ENCODE measurements at places on chromosomes 13 and 19. TPM values are rescaled to one million over a fixed set of nuclear protein-coding genes. Genes with fewer than 3 reads are reported as not detected.

The SIGLEC10 gene
- polyA plus RNA-seq, result 1.7 TPM

GRCh38 chr13:89455741-89456140 lies 1784.6 kb downstream of the SLITRK5 start:
- DNase-seq, result no peak

- no peak for DNase-seq
Measured at GRCh38 chr19:29320086-29320485, 107.1 kb upstream of the UQCRFS1 start.

- no peak for DNase-seq
Measured at GRCh38 chr13:105513448-105513847, 1022.0 kb downstream of the EFNB2 start.

DNA sequence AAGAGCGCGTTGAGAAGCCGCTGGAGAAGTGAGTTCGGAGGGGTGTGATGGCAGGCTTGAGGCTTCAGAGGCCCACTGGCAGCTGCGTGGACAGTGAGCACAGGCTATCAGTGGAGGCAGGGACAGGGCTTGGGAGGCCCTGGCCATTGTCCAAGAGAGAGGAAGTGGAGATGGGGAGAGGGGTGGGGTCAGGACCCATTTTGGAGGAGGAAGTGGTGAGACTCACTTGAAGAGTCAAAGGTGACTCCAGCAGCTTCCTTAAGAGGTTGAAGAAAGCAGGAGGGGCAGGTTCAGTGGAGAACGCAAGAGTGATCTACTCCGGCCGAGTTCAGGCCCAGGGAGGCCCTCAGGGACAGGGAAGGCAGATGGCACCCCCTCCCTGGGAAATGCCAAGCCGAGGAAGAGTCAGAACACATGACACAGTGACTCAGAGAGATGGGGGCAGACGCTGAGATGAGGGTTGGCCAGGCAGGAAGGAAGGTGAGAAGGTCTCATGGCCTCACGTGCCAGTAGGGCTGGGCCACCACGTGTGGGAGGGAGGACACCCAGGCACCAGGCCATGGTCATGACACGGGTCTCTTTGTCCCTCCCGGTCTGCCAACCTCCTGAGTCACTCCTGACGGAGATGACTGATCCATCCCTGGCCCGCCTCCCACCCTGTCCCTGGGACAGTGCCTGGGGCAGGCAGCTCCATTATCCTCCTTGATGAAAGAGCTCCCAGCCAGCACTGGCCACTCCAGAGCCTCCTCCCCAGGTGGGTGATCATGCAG lies 10.1 kb upstream of the CD22 start:
- no peak for DNase-seq

DNA sequence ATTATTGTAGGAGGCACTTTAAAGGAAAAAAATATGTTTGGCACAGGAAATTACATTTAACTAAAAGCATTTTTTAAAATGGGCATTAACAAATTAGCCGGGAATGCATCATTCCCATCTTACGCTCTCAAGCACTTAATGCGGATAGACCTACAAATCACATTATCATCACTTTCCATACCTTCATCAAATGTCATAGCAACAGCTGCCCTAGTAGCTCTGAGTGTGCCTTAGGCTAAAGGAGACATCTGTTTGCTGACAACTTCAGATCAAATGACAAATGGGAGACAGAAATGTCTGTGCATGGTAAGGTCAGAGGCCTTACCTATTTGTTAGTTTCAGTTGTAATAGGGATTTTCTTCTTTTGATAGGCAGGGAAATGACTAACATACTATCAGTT lies 773.2 kb upstream of the SLC10A2 start:
- DNase-seq, result no peak

GRCh38 chr19:49133621-49134454 lies 14.5 kb downstream of the PPFIA3 start:
- DNase-seq, result peak; percentile 73

All from hindlimb muscle (tissue), 1 donor.